Upper lobe of left lung (tissue), 6 donors: ENCODE measurements at places on chromosomes 11 and 22. TPM values are rescaled to one million over a fixed set of nuclear protein-coding genes. Genes with fewer than 3 reads are reported as not detected.

Gene POU2AF3
- total RNA-seq = 8.1 TPM

Gene USP2
- total RNA-seq = 1.7 TPM

Gene FSHB
- not detected for total RNA-seq

Gene SYT13
- total RNA-seq = 0.78 TPM

Gene FAM227A
- total RNA-seq = 2.3 TPM

Gene FXYD2
- total RNA-seq = 0.39 TPM

Gene MMP10
- total RNA-seq = not detected

Gene TRIM29
- 9.1 TPM for total RNA-seq

Gene GPHA2
- not detected for total RNA-seq

DNA sequence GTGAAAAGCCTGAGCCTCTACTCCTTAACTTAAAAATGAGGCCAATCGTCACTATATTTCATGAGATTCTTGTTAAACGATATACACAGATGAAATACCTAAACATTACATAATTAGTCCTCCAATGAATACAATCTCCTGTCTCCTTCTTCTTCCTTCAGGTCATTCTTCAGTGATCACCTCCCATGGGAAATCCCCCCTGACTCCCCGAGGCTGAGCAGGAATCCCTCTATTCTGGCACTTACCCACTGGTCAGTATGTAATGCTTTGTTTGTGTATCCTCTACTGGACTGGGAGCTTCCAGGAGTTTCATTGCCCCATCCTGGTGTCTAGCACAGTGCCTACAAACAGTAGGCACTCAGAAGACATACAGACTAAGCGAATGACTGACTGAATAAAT lies 52.3 kb downstream of the RAB38 start:
- DNase-seq = no peak

DNA sequence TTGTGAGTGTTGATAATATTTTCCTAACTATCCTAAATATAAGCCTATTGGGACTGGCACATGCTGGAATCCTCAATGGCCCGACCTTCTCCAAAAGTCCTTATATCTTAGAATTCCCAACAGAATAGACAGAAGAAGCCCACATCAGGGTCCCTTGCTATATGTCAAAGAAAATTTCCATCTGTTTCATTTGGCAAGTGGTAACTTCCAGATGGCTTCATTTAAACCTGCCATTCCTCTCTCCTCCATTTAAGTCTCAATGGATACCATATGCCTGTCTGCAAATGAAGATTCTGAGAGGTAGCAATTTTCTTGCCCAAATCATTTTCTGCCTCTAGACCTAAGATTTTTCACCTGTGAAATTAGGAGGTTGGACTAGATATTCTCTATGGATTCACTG lies 73.1 kb upstream of the KCNA4 start:
- no peak for DNase-seq

DNA sequence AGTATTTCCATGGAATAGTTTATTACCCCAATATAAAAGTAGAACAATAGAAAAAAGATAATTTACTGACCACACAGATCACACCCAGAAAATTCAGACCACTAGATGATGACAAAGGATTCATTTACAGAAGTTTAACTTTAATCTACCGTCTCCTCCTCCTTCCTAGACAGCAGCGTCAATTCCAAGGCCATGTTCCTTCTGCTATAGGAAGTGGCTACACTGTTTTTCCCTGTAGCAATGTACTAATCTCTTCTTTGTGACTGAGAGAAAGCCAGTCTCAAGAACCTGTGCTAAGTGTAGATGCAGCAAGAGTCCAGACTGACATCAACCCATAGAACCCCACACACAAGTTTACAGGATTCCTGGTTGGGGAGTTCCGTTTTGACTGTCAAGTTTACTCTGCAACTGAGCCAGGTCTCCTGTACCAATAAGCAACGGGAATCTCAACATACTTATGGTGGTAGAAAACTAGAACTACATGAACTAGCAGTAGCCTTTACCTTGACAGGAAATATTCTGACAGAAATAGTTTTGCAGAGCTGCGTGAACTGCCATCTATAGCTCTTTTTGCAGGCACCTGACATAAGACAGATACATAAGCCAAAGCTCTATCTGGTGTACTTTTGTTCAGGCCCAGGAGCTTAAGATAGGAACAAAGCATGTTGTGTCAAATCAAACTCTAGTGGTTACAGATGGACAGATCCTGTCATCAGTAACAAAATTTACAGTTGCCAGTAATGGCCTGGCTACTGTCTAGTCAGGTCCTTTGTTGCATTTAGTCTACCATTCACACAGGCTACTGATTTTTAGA lies 42.9 kb downstream of the MRTFA start:
- DNase-seq = no peak

DNA sequence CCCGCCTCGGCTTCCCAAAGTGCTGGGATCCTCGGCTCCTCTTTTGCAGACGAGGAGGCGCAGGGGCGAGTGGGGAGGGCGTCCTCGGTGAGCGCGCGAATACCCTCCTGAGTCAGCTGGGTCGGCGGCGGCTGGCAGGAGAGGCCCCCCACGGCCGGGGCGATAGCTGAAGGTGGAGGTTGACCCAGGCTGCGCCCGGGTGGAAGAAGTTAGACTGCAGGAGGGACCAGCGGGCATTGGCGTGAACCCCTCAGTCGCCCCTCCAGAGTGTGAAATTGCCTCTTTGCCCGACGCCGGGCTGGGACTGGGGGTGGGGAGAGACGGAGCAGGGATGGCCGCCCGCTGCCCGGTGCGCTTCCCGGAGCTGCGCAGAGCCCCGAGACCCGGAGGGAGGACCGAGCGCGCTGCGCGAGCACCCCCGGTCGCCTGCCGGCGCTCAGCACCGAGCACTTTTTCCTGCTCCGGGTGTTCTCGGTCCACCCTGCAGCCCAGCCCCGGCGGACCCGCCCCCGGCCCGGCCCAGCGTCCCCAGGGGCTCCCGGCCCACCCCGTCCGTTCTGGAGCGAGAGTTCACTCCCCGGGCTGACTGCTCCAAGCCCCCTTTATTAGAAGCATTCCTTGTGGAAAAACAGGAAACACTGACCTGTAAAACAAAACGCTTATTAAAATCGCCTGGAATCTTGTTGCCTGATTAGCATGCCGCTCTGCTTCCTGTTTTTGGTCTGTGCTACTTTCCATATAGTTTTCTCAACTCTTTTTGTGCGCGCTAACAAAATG lies 13.7 kb upstream of the CPT1A start:
- DNase-seq = no peak

DNA sequence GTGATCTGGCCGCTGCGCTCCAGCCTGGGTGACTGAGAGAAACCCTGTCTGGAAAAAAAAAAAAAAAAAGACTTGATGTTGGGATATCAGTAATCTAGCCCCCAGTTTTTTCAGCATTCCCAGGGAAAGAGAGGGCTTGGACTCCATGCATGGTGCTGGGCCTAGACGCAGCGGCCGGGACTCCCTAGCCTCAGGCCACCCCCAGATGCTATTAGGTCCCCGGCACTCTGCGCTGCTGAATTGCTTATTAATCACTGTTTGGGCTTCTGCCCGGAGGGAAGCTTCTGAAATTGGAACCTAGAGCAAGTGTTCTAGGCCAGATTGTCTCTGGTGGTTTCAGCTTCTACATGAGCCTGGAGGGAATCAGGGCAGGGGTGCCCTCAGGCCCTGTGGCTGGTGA lies 39.0 kb downstream of the SLCO2B1 start:
- no peak for DNase-seq

GRCh38 chr11:109073032-109073822 lies 348.8 kb upstream of the C11orf87 start:
- no peak for DNase-seq

GRCh38 chr11:61332281-61332796 lies 566 bp downstream of the DDB1 start:
- DNase-seq = no peak

- DNase-seq = peak; percentile 85
These were observed 78.9 kb downstream of the FLI1 start for GRCh38 chr11:128772814-128773213.

GRCh38 chr11:134654161-134654915 lies 242.3 kb upstream of the B3GAT1 start:
- DNase-seq = peak; percentile 11

- DNase-seq = no peak
These were observed 21.8 kb downstream of the RNF169 start for GRCh38 chr11:74770456-74770855.

DNA sequence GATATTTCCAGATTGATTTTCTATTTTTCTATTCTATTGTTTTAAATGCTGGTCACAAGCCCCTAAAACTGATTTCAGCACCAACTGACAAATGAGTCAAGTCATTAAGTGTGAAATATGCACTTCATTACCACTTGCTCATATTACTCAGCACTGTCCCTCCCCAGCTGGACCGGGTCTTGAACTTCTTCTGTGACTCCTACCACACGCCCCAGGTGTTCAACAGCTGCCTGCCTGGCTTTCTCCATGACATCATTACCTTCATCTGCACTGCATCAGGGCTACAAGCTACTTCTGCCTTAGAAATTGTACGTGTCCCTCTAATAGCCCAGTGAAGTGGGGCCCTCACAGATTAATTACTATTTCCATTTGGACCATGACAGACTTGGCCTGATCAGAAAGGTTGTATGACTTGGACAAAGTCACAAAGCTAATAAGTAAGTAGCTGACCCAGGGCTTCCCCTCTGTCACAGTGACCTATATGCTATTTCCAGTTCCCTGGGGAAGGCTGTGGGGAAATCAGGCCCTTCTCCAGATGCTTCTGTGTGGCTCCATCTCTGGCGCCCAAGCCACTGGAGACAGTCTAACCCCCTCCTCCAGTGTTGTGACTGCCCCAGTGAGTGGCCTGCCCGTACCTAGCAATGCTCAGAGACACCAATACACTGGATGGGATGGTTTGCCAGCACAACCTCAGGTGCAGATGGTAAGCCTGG lies 18.1 kb downstream of the TBC1D10A start:
- DNase-seq = no peak

GRCh38 chr11:125174686-125175085 lies 10.1 kb downstream of the PKNOX2 start:
- no peak for DNase-seq

DNA sequence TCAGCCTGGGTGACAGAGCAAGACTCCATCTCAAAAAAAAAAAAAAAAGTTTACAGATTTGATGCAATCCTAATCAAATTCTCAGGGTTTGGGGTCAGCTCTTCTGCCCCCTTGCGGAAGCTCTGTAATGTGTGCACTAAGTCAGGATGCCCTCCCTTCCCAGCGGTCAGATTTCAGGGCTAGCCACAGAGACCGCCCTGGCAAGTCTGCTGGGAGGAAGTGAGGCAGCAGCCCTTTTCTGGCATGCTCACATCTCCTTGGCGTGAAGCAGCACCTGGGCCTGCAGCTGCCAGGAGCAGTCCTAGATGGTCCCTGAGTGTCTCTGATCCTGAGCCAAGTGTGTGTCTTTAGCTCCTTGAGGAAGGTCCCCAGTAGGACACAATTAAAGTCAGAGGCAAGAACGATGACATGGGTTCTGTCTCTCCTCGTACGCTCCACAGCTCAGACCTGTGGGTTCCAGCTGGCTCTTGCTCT lies 10.9 kb upstream of the APOBEC3C start:
- DNase-seq = peak; percentile 87

DNA sequence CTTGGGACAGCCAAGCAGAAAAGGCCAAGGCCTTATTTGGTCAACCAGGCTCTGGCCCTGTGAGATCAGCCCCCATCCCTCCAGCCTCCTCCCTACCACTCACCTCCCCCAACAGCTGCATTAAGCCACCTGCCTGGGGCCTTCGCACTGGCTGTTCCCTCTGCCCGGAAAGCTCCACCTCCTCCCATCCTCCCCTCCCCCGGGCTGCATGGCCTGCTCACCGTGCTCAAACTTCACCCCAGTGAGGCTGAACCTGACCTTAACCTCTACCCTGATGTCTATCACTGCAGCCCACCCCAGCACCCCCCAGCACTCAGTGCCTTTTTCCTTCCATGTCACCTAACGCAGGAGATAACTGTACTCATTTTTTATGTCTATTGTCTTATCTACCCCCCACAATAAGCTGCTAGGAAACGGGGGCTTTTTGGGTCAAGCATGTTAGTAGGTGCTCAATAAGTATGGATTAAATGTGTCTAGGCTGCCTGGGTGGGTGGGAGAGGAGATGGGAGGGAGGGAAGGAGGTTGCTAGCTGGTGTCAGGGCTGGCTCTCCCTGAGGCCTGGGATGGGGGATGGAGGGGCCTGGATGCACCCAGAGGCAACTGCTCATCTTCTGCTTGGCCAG lies 912 bp downstream of the PTPRCAP start:
- DNase-seq = no peak

DNA sequence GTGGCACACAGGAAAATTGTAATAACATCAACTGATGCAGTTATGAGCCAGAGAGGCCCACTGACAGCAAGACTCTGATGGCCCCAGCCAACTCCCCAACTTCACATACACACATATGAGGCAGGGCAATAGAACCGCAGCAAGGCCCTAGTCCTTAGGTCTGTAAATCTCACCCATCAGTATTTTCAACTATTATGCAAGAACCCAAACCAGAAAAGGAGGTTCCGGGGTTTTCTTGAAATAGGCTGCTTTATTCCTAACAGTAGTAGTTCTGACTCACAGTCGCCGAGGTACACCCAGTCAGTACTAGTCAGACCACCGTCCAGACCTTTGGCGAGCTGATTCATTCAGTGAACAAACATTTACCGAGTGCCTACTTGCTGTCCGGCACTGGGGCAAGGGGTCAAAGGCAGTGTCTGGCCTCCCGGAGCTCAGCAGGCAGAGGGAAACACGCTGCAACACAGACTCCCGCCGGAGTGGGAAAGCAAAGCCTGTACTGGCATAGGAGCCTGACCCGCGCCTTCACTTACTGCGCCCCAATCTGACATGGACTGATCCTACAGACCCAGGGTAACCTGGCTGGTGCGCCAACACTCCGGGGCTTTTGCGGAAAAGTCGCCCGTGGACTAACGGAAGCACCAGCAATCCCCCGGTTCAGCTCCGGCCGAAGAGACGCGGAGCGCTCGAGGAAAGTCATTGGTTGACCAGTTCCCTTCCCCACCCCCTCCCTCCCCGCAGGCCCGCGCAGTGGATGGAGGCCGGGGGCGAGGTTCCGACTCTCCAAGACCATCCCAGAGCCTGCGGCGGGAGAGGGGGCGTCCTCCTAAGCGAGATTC lies 1.3 kb downstream of the PLEKHA7 start:
- peak; percentile 75 for DNase-seq

DNA sequence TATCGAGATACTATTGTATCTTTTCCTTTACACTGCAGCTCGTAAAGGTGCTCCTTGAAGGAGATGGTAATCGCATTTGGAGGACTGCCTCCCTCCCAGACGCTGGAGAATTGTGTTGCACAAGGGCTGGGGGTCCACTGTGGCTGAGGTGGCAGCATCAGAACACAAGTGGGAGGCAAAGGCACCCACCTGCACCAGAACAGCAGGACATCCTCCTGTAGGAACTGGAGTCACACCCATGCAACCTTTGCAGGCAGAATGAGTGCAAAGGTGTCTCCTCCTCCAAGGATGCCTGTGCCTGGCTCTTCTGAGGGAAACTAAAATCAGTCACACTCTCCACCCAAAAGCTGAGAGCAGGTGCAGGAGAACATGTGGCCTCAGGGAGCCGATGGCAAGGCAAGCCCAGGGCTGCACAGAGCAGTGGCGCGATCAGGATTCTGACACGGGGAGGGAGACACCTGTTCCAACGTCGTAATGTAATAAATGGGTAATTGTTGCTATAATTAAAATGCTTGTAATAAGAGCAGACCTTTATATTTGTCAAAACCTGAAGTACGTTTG lies 1501.4 kb downstream of the TBC1D22A start:
- DNase-seq = no peak
